Natural killer cell (primary cell): ENCODE measurements at places on chromosomes 11 and 22. TPM values are rescaled to one million over a fixed set of nuclear protein-coding genes. Genes with fewer than 3 reads are reported as not detected.
A peak's percentile ranks its signal among the peaks of the same experiment; 100 is the strongest.

DNA sequence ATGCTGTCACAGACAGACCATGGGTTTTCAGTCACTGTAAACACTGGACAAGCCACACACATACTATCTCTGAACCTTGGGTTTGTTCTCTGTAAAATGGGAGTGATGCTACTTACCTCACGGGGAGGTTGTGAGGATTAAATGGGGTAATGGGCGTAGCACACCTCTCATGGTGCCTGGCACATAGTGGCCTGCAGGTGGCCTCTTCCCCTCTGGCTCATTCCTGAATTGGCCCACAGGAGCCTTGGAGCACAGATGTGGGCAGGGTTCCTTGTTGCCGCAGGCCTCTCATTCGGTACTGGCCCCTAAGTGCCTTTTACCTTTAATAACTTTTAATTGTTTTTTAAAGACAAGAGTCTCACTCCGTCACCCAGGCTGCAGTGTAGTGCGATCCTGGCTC is 11.7 kb downstream of the MICAL2 start:
- H3K27me3 ChIP-seq = no peaks in the 10 kb centered on the region
- H3K4me3 ChIP-seq = no peak overlapping the region
- H3K4me1 ChIP-seq = peaks cover 38% of the 10 kb centered on the region
- H3K36me3 ChIP-seq = no peaks in the 10 kb centered on the region

- no peak overlapping the region for H3K27ac ChIP-seq
- H3K4me3 ChIP-seq = no peak overlapping the region
- no peak for DNase-seq
- H3K36me3 ChIP-seq = no peaks in the 10 kb centered on the region
- no peaks in the 10 kb centered on the region for H3K27me3 ChIP-seq
These were observed 7.4 kb downstream of the OR10D3 start for GRCh38 chr11:124190298-124191139.

- peak overlapping the region; percentile 97 for H3K27ac ChIP-seq
- no peak for DNase-seq
- H3K4me3 ChIP-seq = peak overlapping the region; percentile 54
- H3K4me1 ChIP-seq = peaks cover 86% of the 10 kb centered on the region
These were observed 909 bp upstream of the ZNRD2 start for GRCh38 chr11:65569164-65569972.

GRCh38 chr11:17611503-17612220 is 64.6 kb downstream of the OTOG start:
- no peak for DNase-seq
- H3K4me1 ChIP-seq = no peaks in the 10 kb centered on the region
- H3K36me3 ChIP-seq = no peaks in the 10 kb centered on the region
- no peak overlapping the region for H3K27ac ChIP-seq

DNA sequence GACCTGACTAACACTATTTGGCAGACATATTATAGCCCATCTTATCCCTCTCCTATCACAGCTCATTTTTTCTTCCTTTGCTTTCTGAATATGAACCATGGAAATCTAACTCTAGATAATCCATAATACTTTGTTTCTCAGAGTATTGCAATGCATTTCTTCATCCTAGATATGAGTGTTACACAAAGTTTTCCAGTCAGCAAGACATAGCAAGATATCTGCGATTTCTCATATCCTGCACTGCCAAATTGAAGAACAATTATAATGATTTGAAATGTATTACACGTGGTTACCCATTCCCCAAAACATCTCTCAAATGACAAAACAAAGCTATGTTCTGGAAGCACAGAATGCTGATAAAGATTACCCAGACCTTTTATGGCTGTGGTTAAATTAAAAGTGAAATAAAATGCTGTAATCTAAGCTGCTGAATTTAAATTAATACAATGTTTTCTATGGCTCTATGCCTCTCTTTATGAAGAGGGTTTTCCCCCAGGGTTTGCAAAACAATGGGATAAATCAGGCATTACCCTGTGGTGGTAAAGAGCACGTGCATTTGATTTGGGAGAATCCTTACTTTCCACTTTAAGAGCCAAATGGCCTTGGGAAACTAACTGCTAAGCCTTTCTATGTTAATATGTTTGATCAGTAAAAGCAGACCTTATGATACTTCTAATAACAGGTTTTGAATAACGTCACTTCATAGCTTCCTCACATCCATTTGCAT is 1291.0 kb upstream of the CNTN5 start:
- H3K27ac ChIP-seq = no peak overlapping the region
- DNase-seq = no peak
- H3K27me3 ChIP-seq = no peaks in the 10 kb centered on the region
- H3K4me3 ChIP-seq = no peak overlapping the region
- H3K4me1 ChIP-seq = no peaks in the 10 kb centered on the region
- H3K36me3 ChIP-seq = no peaks in the 10 kb centered on the region

DNA sequence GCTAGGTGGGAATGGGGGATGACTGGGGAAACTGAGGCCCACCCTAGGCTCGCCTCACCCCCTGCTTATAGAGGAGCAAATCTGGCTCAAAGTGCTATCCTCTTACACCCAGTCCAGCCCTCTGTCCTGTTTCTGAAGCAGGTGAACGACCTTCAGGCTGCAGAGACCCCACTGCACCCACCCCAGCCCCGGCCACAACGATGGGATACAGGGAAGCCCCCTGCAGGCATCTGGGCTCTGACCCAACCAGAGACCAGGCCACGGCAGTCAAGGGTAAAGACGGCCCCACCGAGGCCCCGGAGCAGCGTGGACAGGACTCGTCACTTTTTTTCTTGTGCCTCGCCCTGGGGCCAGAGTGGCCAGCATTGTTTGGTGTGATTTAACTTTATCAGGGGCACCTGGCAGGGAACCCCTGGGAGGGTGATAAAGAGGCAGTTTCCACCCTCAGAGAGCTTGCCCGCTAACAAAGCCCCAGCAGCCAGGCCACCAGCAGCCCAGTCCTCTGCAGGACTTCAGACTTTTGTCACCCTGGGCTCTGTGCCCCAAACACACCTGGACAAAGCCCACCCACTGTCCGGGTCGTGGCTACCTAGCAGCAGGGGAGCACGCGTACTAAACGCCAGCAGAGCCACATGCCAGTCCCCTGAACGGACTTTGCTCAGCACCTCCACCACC is 612.6 kb downstream of the TBC1D22A start:
- H3K4me1 ChIP-seq = no peaks in the 10 kb centered on the region
- no peaks in the 10 kb centered on the region for H3K36me3 ChIP-seq

GRCh38 chr11:17579451-17579850 is 32.4 kb downstream of the OTOG start:
- no peak overlapping the region for H3K27ac ChIP-seq
- H3K27me3 ChIP-seq = no peaks in the 10 kb centered on the region
- H3K4me1 ChIP-seq = no peaks in the 10 kb centered on the region
- no peak for DNase-seq
- no peak overlapping the region for H3K4me3 ChIP-seq

- H3K27ac ChIP-seq = no peak overlapping the region
- H3K27me3 ChIP-seq = no peaks in the 10 kb centered on the region
- DNase-seq = no peak
- H3K36me3 ChIP-seq = no peaks in the 10 kb centered on the region
- no peak overlapping the region for H3K4me3 ChIP-seq
These were observed 90.4 kb upstream of the SHISAL1 start for GRCh38 chr22:44403166-44403565.

DNA sequence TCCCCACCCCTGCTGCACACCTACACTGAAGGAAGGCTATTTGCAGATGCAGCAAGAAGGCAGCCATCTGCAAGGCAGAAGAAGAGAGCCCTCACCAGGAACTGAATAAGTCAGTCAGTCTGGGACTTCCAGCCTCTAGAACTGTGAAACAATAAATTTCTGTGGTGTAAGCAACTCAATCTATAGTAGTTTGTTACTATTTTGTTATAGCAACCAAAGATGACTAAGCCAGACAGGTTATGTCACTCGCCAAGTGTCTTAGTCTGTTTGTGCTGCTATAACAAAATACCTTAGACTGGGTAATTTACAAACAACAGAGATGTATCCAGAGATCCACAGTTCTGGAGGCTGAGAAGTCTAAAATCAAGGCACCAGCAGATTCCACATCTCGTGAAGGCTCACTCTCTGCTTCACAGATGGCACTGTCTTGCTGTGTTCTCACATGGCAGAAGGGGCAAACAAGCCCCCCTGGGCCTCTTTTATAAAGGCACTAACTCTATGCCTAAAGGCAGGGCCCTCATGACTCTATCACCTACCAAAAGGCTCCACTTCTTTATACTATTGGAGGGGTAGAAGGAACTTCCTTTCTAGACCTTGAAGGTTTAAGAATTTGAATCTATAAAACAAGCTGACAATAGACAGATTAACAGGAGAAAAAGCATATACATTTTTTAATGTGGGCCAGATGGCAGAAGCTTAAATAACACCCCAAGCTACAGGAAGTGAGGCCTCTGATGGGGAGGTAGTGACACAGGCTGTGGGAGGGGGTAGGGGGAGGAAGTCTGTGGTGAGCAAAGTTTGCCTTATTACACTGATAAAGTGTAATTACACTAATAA is 12.3 kb downstream of the APOL6 start:
- H3K27ac ChIP-seq = peak overlapping the region; percentile 98
- peaks cover 53% of the 10 kb centered on the region for H3K36me3 ChIP-seq
- no peaks in the 10 kb centered on the region for H3K27me3 ChIP-seq
- peaks cover 32% of the 10 kb centered on the region for H3K4me1 ChIP-seq
- no peak overlapping the region for H3K4me3 ChIP-seq

DNA sequence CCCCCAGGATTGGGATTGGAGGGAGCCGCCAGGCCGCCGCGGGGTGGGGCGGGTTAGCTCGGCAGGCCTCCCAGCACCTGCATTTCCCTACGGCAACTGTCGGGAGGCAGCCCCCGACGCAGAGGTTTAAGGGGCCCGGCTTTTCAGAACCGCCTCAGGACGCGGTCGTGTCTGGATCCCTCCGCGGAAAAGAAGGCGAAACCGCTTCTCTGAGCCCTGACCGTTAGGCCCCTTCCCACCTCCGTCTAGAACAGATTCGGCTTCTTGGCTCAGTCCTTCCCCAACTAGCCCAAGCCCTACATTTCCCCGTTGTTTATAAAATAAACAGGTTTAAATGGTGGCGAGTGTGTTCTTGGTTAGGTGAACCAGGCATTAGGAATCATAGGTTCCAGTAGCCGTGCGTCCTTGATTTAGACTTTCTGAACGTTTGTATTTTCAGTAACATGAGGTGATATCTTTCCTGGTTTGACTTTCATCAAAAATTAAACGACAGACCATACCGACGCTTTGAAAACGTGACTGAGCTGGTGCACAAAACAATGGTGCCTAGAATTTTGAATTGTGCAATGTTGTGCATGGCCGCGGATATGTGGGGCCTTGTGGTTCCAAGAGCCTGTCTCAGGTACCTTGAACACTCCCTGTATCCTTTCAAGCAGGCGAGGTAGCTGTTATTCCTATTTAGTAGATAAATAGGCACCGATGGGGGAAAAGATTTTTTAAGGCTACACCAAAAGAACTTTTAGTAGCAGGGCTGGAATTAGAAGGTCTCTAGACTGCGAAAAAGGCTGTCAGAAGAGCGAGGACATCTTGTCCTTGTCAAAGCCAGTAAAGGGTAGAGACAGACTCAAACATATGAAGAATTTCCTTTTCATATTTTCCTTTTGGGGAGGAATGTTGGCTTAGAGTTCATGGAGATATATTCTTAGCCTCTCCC is 1.2 kb upstream of the HSPA8 start:
- no peaks in the 10 kb centered on the region for H3K27me3 ChIP-seq
- H3K36me3 ChIP-seq = peaks cover 31% of the 10 kb centered on the region
- peak overlapping the region; percentile 98 for H3K27ac ChIP-seq
- peak overlapping the region; percentile 91 for H3K4me3 ChIP-seq
- peaks cover 43% of the 10 kb centered on the region for H3K4me1 ChIP-seq

GRCh38 chr11:65857500-65857852 is 504 bp downstream of the CFL1 start:
- DNase-seq = peak; percentile 75
- H3K36me3 ChIP-seq = peaks cover 42% of the 10 kb centered on the region
- peaks cover 61% of the 10 kb centered on the region for H3K4me1 ChIP-seq
- H3K4me3 ChIP-seq = peak overlapping the region; percentile 77
- H3K27ac ChIP-seq = peak overlapping the region; percentile 35

- no peaks in the 10 kb centered on the region for H3K27me3 ChIP-seq
- H3K36me3 ChIP-seq = no peaks in the 10 kb centered on the region
- H3K4me3 ChIP-seq = no peak overlapping the region
- no peaks in the 10 kb centered on the region for H3K4me1 ChIP-seq
These were observed 14.0 kb downstream of the ARVCF start for GRCh38 chr22:20002636-20003035.

- H3K27me3 ChIP-seq = no peaks in the 10 kb centered on the region
- no peaks in the 10 kb centered on the region for H3K4me1 ChIP-seq
- no peaks in the 10 kb centered on the region for H3K36me3 ChIP-seq
- H3K27ac ChIP-seq = no peak overlapping the region
- no peak for DNase-seq
These were observed 131.4 kb downstream of the DCDC1 start for GRCh38 chr11:31237819-31238760.

- no peaks in the 10 kb centered on the region for H3K36me3 ChIP-seq
- H3K4me3 ChIP-seq = no peak overlapping the region
- H3K27ac ChIP-seq = no peak overlapping the region
- DNase-seq = no peak
- H3K27me3 ChIP-seq = no peaks in the 10 kb centered on the region
These were observed 854.3 kb downstream of the KCNA4 start for GRCh38 chr11:29162491-29162890.

DNA sequence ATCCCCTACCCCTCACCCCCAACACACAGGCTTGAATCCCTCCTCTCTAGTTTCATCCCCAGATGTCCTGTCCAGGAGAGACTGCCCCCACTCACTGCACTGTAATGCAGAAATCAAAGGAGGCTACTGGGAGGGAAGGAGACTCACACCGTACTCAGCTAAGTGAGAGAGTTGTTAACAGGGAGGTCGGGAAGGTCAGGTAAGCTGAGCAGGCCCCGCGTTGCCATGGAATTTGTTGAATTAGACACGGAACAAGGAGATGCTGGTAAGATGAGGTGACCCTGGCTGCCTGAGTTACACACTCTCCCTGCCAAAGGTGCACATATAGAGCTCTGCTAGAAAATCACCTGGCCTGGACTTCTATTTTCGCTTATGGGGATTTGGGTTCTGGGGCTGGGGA is 197.9 kb downstream of the NXPE2 start:
- H3K4me3 ChIP-seq = no peak overlapping the region
- no peaks in the 10 kb centered on the region for H3K27me3 ChIP-seq
- H3K4me1 ChIP-seq = no peaks in the 10 kb centered on the region
- no peak overlapping the region for H3K27ac ChIP-seq
- H3K36me3 ChIP-seq = no peaks in the 10 kb centered on the region

DNA sequence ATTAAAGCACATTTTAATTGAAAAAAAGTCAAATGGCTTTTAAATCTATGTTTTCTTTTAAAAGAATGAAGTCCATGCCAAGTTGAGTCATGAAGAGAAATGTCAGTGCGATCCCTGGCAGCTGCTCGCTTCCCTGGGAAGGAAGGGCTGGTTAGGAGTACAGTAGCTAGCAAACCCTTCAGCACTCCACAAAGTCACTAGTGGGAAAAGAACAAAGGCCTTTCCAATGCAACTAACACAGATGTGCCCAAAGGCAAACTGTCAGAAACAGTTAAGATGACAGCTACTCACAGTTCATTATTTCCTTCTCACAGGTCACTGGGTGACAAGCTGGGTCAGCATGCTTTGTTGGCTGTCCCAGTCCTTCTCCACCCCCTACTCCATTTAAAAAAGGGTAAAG is 308.7 kb downstream of the DCDC1 start:
- no peak overlapping the region for H3K27ac ChIP-seq
- no peak overlapping the region for H3K4me3 ChIP-seq
- no peaks in the 10 kb centered on the region for H3K4me1 ChIP-seq
- no peaks in the 10 kb centered on the region for H3K27me3 ChIP-seq
- no peaks in the 10 kb centered on the region for H3K36me3 ChIP-seq
- no peak for DNase-seq

The CNGA4 gene
- 0.50 TPM for total RNA-seq

The DEFB131B gene
- not detected for total RNA-seq

The ARFIP2 gene
- total RNA-seq = 51.4 TPM

The CHRDL2 gene
- not detected for total RNA-seq

The ANGPTL5 gene
- total RNA-seq = not detected
